ENCODE measurements at places on chromosomes 5 and 9.

GRCh38 chr5:91541696-91542095 is 158.6 kb upstream of the ARRDC3 start:
- DNase-seq = no peak

DNA sequence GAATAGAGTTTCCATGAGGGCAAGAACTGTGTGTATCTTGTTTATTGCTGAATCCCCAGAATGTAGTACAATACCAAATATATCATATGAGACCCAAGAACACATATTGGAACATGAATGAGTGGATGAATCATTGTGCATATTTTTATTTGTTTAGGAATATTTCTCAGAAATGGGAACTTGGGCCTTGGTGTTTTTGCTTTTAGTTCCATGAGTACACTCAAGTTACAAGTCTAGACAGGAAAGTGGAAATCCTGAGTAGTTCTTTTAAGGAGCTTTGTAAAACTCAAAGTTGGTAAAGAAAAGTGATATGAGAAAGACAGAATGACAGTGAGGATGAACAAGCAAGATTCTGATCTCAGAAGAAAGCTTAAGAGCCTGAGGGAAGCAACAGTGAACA is 647.0 kb downstream of the EFNA5 start:
- DNase-seq = no peak

GRCh38 chr9:1907465-1907864 is 107.7 kb upstream of the SMARCA2 start:
- no peak for DNase-seq

GRCh38 chr5:58012102-58012501 is 447.8 kb downstream of the PLK2 start:
- no peak for DNase-seq

DNA sequence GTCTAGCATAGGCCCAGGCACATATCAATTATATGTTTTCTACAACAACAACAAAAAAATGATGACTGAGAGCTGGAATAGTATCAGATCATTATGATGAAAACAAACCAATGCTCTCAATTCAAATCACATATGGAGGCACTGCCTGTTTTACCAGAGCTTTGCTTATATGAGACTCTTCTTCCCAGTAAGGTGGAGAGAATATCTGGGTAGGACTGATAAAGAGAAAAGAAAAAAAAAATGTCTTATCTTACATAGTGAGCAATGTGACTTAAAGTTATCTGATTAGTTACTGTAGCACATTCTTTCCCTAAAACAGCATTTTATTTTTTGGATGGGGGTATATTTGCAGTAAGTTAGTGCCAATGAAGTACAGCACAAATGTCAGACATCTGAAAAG is 154.8 kb downstream of the RAB3C start:
- no peak for DNase-seq

- DNase-seq = no peak
Measured at GRCh38 chr5:161009194-161009593, 157.2 kb upstream of the ATP10B start.

DNA sequence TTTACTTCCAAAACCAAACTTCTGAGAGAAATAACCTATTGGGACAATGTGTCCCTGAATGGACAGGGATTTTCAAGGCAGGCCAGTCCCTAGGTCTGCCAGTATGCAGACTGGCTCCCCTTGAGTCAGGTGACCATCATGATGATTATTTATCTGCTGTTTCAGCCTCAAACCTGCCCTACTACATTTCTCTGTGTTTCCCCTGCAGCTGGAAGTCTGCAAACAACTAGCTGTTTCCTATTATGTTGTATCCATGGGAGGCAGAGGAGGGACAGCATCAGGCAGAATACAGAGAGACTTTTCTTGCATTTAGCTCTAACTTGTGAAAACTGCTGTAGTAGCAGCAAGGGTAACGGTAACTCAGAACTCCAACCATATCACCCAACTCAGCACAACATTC is 36.2 kb upstream of the IFNK start:
- no peak for DNase-seq

All from hematopoietic multipotent progenitor cell treated with erythropoietin and hydrocortisone succinate and interleukin-3 and kit ligand, for 17 days (in vitro differentiated cells).